Activated gamma-delta T cell (primary cell): ENCODE measurements at places on chromosomes 12 and 14.

DNA sequence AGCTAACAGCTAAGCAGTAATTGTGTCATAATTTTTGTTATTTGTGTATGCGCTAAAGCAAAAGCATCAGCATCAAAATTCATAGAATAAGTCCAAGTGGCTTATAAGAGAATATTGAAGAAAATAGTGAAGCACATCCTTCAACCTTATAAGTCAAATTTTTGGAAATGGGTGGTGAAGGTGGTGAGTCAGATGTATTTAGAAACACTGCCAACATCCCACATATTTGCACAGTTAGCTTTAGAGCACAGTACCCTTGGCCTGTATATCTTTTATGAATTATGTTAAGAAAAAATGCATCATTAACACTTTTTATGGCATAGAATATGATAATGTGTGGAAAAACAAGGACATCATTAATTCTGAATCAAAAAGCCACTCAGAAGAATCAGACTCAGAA is 8.0 kb downstream of the SYT10 start:
- DNase-seq: no peak

DNA sequence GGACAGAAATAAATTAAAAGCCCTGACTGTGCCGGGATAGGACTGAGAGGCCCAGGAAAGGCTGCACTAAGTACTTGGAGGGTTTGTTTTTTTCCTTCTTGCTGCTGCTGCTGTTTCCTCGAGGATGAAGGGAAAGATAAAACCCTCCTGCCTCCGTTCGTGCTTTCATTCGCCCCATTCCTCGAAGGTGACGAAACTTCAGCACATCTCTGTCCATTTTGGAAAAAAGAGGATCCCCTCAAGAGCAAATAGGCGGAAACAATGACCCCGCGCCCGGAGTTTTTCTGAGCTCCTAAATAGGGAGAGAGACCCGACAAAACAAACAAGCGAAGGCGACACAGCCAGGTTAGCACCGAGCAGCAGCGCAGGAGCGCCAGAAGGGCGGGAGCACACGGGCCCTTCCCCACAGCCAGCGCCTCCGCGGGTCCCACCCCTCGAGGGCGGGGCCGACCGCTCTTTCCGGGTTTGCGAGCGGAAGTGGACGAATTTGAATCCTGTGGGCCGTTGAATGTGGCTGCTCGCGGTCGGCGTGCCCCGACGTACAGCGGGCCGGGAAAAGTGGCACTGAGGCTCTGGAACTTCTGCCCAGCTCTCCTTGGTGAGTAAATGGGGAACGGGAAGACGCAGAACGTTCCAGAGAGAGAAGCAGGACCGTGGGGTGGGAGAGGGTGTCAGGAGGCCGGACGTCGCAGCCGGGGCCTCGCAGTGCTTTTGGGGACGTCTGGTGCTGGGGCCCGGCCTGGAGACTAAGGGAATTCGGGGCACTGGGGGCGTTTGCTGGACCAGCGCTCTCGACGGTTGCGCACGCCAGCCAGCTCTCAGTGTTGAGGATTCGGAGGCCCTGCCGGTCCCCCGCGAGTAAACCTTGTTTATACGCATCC is at the start of gene G2E3:
Gene G2E3 (plus strand): TSS at position 484 of the 881 bp plus-strand sequence. CDS start 21,922 bp downstream, outside the sequence.
- peak; percentile 68 for DNase-seq

DNA sequence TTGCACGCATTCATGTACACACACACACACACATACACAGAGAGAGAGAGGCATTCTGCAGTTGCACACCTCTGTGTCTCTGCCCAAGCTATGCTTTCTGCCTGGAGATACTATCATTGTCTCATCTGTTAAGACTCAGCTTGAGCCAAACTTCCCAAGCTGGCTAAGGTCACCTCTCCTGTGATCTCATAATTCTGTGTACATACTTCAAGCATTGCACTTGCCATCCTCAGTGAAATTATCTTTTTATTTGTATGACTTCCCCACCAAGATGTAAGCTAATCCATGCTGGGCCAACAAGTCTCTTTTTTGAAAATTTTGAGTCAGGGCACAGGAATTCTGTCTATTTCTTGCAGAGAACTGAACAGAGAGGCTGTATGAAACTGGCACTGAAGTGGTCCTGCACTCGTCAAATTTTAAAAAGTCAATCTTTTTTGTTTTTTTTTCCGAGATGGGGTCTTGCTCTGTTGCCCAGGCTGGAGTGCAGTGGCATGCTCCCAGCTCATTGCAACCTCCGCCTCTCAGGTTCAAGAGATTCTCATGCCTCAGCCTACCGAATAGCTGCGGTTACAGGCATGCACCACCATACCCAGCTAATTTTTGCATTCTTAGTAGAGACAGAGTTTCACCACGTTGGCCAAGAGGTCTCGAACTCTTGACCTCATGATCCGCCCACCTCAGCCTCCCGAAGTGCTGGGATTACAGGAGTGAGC is 44.3 kb downstream of the TMTC1 start:
- no peak for DNase-seq

DNA sequence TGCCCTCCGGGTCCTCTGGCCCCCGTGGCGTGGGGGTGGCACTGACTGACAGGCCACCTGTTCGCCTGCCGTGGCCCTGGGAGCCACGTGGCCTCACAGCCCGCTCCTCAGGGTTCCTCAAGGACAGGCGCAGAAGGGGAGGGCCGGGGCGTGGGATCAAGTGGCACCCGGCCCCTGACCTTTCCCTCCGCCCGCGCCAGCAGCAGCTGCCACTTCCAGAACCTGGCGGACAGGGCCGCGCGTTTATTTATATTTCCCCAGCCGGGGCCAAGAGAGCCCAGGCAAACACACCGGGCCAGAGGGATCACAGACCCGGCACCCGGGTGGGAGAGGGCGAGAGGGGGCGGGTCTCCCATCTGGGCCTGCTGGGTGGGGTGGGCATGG is 92.6 kb downstream of the RFLNA start:
- DNase-seq: no peak

DNA sequence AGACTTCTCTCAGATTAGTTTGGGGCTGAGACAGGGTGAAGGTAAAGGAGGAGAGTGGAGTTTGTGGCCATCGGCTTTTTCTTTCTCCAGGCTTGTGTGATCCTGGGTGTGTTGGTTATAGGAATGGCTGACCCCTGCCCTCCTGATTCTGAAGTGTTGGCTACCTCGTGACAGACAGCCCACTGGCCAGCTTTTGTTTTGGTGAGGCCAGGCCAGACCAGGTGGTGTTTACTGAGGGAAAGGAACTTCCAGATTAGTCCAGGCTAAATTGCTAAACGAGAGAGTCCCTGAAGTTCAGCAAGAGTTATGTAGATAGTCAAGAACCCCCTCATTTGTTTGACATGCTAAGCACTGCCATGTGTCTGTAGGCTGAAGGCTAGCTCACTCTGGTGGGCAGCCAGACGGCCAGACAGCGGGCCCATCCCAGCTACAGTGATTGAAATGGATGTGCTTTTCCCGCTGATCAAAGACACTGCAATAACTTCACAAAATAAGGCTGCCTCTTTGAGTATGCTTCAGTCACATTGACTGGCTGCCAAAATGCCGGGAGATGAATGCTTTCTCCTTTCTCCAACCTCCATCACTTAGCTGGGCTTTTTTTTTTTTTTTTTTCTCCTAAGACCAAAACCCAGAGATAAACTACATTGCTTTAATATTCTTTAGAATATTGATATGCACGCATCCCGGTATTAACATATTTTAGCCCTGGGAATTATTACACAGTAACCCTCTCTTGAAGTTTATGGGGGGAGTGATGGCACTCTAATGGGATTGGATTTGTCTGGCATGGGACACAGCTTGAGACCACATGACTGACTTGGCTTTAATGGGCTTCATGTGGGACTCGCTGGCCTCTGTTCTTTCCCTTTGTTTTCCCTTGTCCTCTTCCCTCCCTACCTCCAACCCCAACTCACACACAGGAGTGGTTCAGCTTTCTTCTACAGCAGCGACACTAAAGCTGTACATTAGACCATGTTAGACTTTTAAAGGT is 76.9 kb downstream of the SMOC1 start:
- DNase-seq: no peak

GRCh38 chr12:115541891-115542421 is 735.5 kb downstream of the MED13L start:
- no peak for DNase-seq

DNA sequence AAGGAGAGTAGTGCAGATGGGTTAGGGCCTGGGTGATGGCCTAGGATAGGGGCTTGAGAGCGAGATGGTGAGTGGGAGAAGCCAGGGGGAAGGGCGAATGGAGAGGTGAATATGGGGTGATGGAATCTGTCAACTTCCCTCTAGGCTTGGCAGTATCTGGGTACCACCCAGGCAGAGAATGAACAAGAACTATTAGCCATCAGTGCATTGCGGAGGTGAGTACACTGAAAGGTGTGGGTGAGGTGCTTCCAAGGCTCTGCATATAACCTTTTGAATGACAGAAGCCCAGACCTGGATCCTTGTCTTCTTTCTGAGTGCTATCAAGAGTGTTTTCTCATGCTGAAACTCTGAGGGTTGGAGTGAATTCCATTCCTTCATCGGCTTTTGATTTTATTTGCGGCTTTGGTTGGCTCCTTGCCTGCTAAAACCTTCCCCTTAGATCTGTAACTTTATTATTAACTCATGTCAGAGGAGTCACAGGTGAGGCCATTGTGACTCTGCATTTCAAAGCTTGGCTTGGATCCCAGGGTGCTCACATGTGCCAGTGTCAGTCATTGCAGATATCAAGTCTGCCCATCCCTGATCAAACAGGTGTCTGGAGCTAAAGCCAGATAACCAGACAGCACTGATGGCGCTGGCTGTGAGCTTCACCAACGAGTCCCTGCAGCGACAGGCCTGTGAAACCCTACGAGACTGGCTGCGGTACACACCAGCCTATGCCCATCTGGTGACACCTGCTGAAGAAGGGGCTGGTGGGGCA is 18.6 kb downstream of the PEX5 start:
- no peak for DNase-seq

- no peak for DNase-seq
These were observed 245.5 kb downstream of the BCL11B start for GRCh38 chr14:99026471-99026870.

- DNase-seq: no peak
These were observed 42.7 kb downstream of the SSH1 start for GRCh38 chr12:108814462-108815211.

GRCh38 chr12:80118565-80119324 is 19.4 kb downstream of the OTOGL start:
- DNase-seq: no peak

DNA sequence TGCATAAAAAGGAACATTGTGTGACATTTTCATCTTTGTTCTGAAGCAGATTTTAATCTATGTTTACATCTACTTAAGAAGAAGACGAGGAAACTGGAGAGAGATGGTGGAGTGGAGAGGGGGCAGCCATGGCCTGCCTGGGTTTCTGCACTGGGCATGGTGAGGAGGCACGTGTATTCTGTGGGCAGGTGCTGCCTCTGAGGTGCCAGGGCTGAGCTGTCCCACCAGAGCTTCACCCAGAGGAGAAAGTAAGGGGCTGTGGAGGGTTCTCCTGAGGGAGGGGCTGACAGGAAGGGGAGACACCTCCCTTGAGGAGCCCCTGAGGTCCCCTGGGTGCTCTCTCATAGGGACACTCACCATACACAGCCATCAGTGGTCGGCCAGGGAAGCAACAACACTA is 372.4 kb upstream of the OR4E1 start:
- DNase-seq: no peak

DNA sequence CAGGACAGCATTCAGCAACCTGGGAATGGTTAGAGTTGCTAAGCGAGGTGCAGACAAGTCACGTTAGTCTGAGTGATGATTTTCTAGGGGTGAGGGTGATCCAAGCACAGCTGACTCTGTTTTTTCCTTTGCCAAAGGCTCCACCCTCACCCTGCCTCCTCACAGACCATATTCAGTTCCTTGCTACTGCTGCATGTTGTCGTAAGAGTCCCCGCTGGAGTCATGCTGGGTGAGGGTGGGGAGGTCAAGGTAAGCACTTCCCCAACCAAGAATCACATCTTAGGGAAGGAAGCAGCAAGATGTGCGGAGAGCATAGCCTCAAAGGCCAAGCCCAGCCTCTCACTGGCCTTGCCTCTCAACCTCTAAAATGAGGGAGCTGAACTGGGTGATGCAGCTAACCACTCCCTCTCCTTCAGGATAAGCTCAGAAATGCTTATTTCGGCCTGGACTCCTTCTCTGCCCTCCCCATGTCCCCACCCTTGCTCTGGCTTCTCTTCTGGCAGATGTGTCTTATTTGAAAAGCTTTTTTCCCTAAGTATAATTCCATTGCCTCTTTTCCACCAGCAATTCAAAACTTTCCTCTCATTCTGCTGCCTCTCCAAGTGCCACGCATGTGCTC is 66.9 kb upstream of the ACTN1 start:
- no peak for DNase-seq

DNA sequence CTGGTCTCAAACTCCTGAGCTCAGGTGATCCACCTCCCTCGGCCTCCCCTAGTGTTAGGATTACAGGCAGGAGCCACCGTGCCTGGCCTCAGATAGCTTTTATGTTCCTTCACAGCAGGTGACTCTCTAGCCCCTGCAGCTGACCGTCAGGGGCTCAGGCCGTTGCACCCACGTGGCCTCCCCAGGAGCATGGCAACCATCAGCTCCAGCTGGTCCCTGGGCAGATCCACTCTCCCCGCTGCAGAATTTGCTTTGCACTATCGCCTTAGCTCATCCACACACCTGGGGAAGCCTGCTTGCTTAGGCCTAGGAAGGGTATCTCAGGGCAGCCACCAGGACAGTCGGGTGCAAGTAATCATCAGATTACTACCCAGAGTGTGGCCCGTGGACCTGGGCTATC is 62.6 kb downstream of the TSPAN9 start:
- DNase-seq: no peak

DNA sequence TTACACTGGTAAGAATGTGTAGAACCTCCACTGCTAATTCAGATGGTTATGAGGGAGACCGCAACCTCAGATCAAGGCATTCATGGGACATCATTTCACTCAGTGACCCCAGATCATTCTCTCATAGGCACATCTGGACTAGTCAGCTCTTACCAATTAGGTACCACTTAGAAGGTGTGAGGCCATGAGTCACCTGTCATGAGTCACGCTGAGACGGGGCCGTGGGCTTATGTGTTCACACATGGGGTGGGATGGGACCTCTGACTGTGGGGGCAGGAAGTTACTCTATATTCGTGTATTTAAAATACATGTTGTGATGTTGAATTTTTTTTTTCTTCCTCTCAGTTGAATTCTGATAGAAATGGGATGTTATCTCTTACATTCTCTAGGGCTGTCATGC is 55.9 kb downstream of the CCDC92 start:
- no peak for DNase-seq

GRCh38 chr12:123100882-123101281 is 50.0 kb downstream of the PITPNM2 start:
- DNase-seq: no peak

GRCh38 chr14:46487582-46488350 is 163.8 kb downstream of the RPL10L start:
- no peak for DNase-seq

GRCh38 chr14:103604620-103605019 is 24.4 kb upstream of the KLC1 start:
- no peak for DNase-seq
